Camera-type eye (tissue), 1 donor: ENCODE measurements at places on chromosomes 5 and 9. TPM values are rescaled to one million over a fixed set of nuclear protein-coding genes. Genes with fewer than 3 reads are reported as not detected.

The LCN15 gene
- total RNA-seq, result not detected

The ZNF484 gene
- 54.8 TPM for total RNA-seq

The SEMA6A gene
- total RNA-seq, result 65.3 TPM

The TAF1L gene
- total RNA-seq, result not detected

The ABHD17B gene
- 65.3 TPM for total RNA-seq
